Pancreas (tissue), 10 donors: ENCODE measurements at places on chromosomes 3 and 15. TPM values are rescaled to one million over a fixed set of nuclear protein-coding genes. Genes with fewer than 3 reads are reported as not detected.

SPTSSB gene
- 6.6 TPM for total RNA-seq

PCOLCE2 gene
- total RNA-seq, result 0.63 TPM

- peaks cover 17% of the 10 kb centered on the region for H3K36me3 ChIP-seq
- H3K27ac ChIP-seq, result no peak overlapping the region
- no peak overlapping the region for H3K4me3 ChIP-seq
- peaks cover 6% of the 10 kb centered on the region for H3K4me1 ChIP-seq
- DNase-seq, result no peak
- H3K27me3 ChIP-seq, result no peaks in the 10 kb centered on the region
These were observed 6.3 kb upstream of the PKM start for GRCh38 chr15:72237029-72237852.

GRCh38 chr15:82048811-82049210, 3.0 kb upstream of the MEX3B start:
- no peak for DNase-seq
- no peaks in the 10 kb centered on the region for H3K4me1 ChIP-seq
- H3K27me3 ChIP-seq, result peaks cover 5% of the 10 kb centered on the region
- no peak overlapping the region for H3K27ac ChIP-seq

DNA sequence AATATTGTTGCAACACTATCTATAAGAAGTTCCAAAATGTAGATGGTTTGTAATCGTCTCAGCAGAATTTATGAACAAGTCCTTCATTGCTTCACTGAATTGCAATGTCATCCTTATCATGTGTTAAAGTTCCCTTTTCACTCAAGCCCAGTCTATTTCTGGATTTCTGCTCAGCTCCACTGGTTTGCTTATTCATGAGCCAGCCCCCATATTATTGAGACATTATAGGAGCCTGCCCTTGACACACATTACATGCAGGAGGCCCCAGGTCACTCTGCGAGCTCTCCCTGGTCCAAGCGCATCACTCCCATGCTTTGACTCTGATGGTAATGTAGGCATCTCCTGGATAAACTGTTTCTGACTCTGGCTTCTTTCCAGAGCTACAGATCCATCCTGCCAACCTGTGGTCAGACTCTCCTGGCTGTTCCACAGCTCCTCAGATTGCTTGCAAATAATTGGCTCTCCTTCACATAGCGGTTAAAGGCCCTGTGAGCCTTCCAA, 56.9 kb downstream of the ABTB1 start:
- no peaks in the 10 kb centered on the region for H3K4me1 ChIP-seq
- DNase-seq, result no peak
- H3K27ac ChIP-seq, result no peak overlapping the region
- H3K4me3 ChIP-seq, result no peak overlapping the region
- H3K27me3 ChIP-seq, result no peaks in the 10 kb centered on the region

DNA sequence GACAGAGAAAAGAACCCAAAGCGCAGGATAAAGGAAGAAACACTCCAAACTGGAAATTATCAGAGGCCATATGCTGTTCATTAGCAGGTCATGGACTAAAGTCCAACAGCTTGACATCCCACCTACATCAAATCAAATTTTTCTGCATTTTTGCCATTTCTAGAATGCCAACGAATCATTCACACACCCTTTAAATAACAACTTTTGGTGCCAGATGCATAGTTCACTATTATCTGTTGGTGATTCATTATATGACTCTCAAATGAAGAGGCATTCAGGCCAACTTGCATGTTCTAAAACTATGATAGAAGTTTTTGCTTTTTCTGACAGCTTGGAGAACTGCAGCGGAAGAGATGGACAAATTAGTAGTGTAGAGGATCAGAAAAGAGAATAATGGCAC, 529.8 kb upstream of the NAALADL2 start:
- H3K36me3 ChIP-seq, result no peaks in the 10 kb centered on the region
- DNase-seq, result no peak
- no peak overlapping the region for H3K27ac ChIP-seq
- H3K4me3 ChIP-seq, result no peak overlapping the region
- H3K27me3 ChIP-seq, result no peaks in the 10 kb centered on the region
